Fibroblast of skin of abdomen (primary cell): ENCODE measurements at places on chromosomes 2 and 18.

- DNase-seq = peak; percentile 4
Measured at GRCh38 chr2:44753552-44754285, 187.8 kb upstream of the SIX3 start.

DNA sequence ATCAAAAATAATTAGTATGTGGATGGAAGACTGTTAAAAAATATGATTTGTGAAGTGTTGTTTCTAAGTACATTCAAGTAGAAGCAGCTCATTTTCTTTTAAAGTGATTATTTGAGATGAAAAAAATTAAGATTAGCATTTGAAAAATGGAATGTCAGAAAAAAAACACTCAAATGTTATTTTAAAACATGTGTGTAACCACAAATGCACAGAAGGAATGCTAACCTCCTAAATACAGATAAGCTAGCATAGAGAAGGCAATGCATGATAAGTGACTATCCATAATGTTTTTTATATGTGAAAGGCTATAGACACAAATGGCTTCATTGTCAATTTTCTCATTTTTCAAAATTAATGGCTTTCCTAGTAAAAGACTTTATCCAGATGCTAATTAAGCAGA lies 198.9 kb downstream of the NYAP2 start:
- no peak for DNase-seq

- DNase-seq = peak; percentile 38
Measured at GRCh38 chr2:48483506-48483905, 46.4 kb upstream of the STON1 start.

- no peak for DNase-seq
Measured at GRCh38 chr2:215553946-215554345, 118.1 kb upstream of the FN1 start.
